Activated naive CD4-positive, alpha-beta T cell (primary cell): ENCODE measurements at places on chromosomes 6 and 20.

DNA sequence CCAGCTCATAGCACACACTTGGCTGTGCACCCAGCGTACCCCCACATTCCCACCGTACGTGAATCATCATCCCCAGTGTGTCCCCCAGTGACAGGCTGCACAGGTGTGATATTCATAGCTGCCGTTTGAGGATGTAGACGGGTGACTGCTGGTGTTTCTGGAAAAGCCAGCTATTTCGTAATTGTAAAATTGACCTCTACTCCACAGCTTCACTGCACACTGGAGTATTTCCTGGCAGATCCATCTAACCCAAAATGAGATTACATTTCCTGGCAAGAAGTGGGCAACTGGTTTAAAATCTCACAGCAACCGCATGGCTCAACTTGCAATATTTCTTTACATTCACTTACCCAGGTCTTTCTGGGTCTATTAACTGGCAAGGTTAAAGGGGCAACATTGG, 30.3 kb downstream of the CD83 start:
- DNase-seq: no peak

DNA sequence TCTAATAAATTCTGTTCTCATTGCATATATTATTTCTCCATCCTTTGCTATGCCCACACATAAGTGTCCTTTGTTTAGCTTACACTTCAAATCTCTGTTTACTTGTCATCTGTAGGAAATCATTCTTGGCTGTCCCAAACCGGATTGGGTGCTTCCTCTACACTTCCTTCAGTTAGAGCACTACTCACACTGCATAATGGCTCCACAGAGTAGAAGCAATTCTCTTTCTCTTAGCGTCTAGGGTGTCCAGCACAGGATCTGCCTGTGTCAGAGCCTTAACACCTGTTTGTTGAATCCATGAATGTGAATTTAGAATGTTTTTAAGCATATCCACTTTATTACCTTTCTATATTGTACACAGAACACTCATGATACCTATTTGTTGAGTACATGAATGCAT, 87.0 kb upstream of the BMP2 start:
- DNase-seq: no peak

DNA sequence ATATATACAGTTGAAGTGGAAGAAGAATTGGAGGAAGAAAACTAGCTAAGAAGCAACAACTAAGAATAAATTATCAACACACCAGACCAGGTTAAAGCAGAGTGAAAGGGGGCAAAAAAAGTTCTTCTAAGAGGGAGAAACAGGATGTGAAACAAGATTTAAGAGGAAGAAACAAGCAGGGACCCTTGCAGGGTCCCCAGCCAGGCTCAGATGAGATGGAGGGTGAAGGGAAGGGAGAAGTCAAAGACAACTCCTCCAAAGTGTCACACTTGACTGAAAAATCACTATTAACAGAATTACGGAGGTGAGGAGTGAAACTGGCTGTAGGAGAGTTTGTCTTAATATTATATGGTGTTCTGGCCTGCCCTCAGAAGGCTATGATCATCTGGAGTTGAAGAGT, 65.4 kb downstream of the MTFR2 start:
- DNase-seq: no peak

GRCh38 chr6:143621876-143622605, 55.7 kb upstream of the PHACTR2 start:
- DNase-seq: no peak

GRCh38 chr6:41531591-41532582, 14.3 kb upstream of the FOXP4 start:
- peak; percentile 34 for DNase-seq

- DNase-seq: no peak
Observed at GRCh38 chr20:3729811-3730540, 2.5 kb upstream of the HSPA12B start.
